ENCODE measurements at places on chromosomes 1 and 21.

GRCh38 chr21:42609811-42610210 is 43.6 kb upstream of the PDE9A start:
- DNase-seq: peak; percentile 18

GRCh38 chr21:35824136-35824535 is 236.2 kb downstream of the SETD4 start:
- no peak for DNase-seq

GRCh38 chr1:231676487-231676886 is 49.9 kb downstream of the DISC1 start:
- DNase-seq: no peak

GRCh38 chr1:42176902-42177519 is 12.5 kb upstream of the GUCA2A start:
- peak; percentile 51 for DNase-seq

GRCh38 chr1:211632117-211632807 is 43.2 kb downstream of the NEK2 start:
- no peak for DNase-seq

- DNase-seq: no peak
These were observed 5.3 kb upstream of the FAM78B start for GRCh38 chr1:166172106-166172505.

- no peak for DNase-seq
These were observed 32.1 kb upstream of the PDE9A start for GRCh38 chr21:42621166-42621818.

GRCh38 chr1:153364766-153365666 is 7.4 kb downstream of the S100A9 start:
- peak; percentile 64 for DNase-seq

- DNase-seq: no peak
These were observed 3.0 kb downstream of the TAS1R2 start for GRCh38 chr1:18856435-18856834.

DNA sequence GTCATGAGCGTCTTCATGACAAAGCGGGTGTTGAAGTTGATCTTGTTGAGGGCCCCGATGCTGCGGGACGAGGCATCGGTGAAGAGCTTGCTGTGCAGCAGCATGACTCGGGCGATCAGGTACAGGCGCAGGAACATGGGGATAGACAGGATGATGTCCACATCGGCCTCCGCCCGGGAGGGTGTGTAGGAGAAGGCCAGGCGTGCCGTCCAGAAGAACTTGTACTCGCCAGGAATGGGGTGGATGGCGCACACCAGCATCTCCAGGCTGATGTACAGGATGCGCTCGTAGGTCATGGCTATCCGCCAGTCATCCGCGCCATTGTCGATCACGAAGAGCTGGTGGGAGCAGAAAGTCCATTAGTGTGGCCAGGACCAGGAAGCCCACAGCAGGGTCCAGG is 98.0 kb downstream of the KCNN3 start:
- DNase-seq: no peak

DNA sequence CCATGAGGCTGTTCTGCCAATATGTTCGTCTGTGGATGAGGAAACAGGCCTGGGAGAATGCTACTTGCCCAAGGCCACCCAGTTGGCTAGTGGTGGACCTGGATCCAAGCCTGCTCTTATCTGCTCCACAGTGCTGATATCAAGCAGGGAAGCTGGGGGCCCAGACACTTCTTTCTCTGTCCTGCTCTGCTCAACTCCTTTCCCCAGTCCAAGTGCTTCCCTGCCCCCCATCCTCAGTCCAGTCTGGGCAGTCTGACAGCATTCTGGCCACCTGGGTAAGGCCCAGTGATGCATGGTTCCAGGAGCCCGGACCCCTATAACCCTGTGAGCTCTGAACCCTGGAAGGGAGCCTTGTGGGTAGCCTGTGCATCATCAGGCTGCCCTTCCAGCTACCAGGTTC is 4.2 kb upstream of the PAQR7 start:
- no peak for DNase-seq

- DNase-seq: no peak
These were observed 87.7 kb upstream of the EDN2 start for GRCh38 chr1:41572224-41572623.

- DNase-seq: no peak
These were observed 119.7 kb downstream of the PLPPR4 start for GRCh38 chr1:99384021-99384420.

GRCh38 chr1:209516771-209517680 is 66.5 kb upstream of the CAMK1G start:
- DNase-seq: no peak

- DNase-seq: no peak
These were observed 129.3 kb downstream of the CNIH3 start for GRCh38 chr1:224745394-224745793.

DNA sequence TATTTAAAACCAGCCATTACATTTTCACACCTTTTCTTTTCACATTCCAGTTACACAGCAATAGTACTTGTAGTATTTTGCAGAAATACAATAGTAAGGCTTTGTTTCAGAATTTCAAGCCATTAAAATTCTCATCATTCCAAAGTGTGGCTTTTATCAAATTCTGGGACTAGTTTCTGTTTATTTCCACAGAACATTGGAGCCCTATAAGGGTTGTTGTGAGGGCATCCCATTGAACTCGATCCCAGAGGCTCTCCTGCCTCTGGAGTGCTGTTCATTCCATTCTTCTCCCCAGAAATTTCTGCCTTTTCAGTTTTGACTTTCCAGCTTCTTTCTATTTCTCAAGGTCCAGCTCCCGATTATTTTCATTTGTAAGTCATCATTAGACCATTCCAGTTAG is 645.5 kb downstream of the ADGRL2 start:
- no peak for DNase-seq

- DNase-seq: peak; percentile 44
These were observed 34.4 kb downstream of the C21orf91 start for GRCh38 chr21:17784604-17785402.

DNA sequence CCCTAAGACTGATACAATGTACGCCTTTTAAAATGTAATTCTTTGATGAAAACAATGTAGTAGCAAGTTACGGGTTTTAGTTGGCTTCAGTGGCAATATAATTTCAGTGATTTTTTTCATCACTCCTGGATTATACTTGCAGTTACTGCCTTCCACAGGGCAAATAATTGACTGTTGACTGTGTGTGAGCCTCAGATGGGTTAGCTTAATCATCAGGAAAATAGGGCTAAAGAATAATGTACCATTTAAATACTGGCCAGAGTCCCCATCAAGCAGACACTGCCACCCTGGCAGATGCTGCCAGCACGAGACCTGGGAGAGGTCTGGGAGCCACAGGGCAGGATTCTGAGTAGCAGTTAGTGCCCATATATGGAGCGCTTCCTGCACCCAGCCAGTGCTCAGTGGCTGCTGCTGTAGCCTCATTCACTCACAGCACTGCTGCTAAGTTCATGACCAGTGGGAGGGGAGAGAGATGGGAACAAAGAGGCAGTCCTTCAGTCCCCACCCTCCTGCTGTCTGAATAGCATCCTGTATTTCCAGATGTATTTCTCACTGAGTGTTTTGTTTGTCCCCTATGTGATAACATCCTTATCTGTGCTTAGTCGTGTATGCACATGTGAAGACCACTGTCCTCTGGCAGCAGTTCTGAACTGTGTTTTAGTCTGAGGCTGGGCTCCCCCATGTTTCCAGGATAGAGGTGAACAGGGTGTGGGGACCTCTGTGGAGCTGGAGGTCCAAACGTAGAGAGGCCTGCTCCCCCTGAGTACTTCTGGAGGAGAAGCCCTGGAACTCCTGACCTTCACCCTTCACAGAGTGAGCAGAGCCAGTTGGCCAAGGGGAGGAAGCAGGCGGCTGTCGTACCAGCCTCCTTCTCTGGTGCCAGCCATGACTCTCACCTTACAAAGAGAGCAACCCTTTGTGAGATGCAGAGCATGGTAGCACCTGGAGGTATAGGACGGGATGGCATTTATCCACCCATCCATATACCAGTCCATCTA is 80.4 kb downstream of the ADARB1 start:
- DNase-seq: peak; percentile 70

DNA sequence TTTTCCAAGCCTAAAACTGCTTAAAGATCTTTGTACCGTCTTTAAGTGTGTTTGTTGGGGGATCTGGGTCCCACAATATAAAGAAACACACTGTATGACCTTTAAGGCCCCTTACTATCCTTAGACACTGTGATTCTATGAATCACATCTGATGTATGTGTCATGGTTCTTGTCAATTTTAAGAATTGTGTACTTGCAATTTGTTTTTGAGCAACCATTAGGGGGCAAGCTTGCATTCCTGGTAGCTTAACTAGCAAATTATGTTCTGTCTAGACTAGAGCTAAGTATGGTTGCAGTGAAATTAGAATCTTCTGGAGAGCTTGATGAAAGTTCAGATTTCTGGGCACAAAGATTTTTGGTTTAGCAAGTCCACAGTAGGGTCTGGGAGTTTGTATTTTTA is 219.5 kb downstream of the TPR start:
- peak; percentile 6 for DNase-seq

DNA sequence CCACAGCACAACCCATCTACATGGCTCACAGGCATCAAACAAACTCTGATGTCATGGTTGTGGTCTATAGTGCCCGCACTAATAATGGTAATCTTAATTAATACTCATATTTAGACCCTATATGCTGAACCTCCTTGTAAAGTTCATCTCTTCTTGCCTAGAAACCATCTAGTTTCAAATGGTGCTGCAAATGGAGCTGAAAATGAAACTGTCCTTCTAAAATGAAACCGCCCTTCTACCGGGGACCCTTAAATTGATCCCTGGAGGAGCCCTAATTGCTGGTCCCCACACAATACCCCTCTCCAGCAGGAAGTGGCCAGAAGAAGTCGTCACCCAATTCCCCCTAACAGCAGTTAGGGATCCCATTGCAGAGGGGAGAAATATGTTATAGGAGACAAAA is 612.6 kb downstream of the MRPL39 start:
- DNase-seq: no peak

DNA sequence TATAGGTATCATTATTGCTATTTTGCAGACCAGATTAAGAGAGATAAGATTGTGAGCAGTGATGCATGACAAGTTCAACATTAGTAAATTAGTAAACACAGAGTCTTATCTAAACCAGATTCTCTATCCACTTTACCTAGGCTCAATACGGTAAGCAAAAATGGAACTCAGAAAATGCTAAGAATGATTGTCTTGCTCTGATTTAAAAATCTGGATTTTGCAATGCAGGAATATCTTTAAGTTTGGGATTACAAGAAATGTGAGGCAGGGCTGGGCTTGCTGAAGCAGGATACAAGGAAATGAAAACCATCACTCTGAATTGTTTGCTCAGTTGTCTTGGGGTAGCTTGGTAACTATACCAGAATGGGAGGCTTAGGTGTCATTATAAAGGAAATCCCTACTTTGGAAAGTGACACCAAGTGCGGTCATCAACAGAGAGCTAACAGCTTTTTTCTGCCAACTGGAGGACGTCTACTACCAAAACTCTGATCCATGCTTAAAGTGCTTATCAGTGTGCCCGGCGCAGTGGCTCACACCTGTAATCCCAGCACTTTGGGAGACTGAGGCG is 332.7 kb upstream of the RUNX1 start:
- DNase-seq: no peak

DNA sequence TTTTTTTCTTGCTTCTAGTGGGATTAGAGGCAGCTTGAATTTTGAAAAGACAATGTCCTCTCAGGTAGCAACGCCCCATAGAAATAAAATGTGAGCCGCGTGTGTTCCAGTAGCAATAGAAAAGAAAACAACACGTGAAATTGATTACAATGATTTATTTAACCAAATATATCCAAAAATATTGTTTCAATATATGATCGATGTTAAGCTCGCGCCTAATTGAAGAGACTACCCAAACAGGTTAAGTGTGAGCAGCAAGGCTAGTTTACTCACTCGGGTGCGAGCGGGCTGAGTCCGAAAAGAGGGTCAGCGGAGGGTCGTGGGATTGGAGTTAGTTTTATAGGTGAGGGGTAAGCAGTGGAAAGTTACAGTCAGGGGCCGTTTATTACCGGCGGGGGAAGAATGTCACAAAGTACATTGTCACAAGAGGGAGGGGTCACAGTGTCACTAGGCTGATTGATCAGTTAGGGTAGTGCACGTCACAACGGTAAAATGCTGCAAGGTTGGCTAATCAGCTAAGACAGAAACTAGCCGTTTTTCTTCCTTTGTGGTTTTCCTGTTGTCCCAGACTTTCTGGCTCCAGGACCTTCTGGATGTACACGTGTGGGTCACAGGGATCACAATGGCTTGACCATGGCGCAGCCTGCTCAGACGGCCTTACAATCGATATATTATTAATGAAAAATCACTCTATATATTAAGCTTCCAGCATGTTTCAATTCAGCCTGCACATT is 697 bp upstream of the ZNF670 start:
- DNase-seq: no peak

- DNase-seq: no peak
These were observed 24.0 kb downstream of the CDK18 start for GRCh38 chr1:205528446-205528886.

GRCh38 chr21:41317458-41317857 is 857 bp downstream of the FAM3B start:
- no peak for DNase-seq

DNA sequence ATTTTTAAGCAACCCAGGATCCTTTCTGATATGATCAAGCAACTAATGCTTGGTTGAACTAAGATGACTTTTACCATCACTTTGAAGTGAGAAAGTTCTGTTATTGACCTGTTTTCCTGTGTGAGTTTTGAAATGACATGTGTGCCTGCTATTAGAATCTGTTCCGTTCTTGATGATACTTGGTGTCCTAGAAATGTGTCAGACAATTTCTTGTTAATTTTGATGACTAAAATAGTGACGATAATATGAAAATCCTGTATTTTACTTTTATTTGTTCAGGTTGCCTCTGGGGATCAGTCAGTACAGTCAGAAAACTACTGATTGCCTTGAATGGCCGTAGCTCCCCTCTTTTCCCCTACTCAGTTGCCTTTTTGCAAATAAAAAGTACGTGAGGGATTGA is 228.0 kb downstream of the RYR2 start:
- DNase-seq: no peak

DNA sequence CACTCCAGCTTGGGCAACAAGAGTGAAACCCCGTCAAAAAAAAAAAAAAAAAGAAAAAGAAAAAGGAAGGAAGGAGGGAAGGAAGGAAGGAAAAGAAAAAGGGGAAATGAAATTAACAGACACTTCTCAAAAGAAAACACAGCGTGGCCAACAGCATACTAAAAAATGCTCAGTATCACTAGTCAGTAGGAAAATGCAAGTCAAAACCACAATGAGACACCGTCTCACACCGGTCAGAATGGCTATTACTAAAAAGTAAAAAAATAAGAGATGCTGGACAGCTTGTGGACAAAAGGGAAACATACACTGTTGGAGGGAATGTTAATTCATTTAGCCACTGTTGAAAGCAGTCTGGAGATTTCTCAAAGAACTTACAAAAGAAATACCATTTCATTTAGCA is 369.5 kb upstream of the BRINP3 start:
- DNase-seq: no peak

DNA sequence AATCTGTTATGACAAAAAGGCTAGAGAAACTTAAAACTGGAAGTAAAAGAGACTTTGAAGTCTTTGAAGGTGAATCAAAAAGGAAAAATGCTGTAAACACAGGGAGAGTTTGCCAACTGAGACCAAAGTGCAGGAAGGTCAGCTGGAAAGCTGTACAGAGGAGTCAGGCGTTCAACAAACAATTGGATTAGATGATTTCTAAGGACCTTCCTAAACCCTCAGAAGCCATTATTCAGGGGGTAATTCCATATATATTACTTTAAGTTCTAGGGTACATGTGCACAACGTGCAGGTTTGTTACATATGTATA is 156.8 kb downstream of the ZBTB18 start:
- DNase-seq: no peak

Data from suppressor macrophage (primary cell).